ENCODE measurements at places on chromosomes 11 and 22.
A peak's percentile ranks its signal among the peaks of the same experiment; 100 is the strongest.

GRCh38 chr11:2898366-2899079, 12.9 kb upstream of the CDKN1C start:
- peak; percentile 85 for DNase-seq

DNA sequence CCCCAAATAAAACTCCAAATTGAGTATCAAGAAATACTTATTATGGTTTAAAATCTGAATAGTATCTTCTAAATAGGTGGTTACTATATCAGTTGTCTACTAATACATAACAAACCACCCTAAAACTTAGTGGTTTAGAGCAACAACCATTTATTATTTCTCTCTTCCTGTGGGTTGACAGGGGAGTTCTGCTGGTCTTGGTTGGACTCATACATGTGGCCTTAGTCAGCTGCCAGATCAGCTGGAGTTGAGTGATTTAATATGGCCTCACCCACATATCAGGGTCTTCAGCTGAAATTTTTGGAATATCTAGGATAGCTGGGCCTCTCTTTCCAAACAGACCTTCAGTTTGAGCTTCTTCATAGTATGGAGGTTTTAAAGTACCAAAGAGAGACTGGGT, 34.5 kb downstream of the C11orf65 start:
- peak; percentile 94 for DNase-seq

GRCh38 chr22:25567251-25567675, 2.8 kb downstream of the GRK3 start:
- no peak for DNase-seq

GRCh38 chr11:121611242-121611641, 158.5 kb upstream of the SORL1-AS1 start:
- no peak for DNase-seq

GRCh38 chr11:70536051-70536877, 137.9 kb downstream of the CTTN start:
- DNase-seq = no peak

DNA sequence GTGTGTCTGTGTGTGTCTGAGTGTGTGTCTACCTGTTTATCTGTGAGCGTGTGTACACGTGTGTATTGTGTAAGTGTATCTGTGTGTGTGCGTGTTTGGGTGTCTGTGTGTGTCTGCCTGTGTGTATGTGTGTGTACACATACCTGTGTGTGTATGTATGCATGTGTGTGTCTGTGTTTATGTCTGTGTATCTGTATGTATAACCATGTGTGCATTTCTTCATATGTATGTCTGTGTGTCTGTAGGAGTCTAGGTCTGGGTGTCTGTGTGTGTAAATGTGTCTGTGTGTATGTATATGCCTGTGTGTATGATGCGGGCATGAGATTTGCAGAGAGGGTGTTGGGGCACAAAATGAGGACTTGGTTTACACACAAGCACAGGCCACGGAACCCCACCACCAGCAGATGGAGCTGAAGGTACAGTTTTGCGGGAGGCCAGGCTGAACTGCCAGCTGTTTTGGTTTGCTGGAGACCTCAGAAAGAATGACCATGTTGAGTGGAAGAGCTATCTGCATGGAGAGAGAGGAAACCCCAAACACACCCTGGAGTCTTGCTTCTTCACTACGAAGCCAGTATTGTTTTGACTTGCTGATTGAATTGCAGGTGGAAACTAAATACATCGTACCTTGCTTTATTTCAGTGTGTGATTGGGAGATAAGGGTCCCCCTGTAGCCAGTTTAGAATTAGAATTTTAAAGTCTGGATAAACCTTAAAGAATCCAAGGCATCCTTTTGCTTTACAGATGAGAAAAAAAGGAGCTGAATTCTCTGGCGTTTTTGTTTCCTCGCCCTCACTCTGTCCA, 497.2 kb downstream of the NTM start:
- DNase-seq = peak; percentile 90

DNA sequence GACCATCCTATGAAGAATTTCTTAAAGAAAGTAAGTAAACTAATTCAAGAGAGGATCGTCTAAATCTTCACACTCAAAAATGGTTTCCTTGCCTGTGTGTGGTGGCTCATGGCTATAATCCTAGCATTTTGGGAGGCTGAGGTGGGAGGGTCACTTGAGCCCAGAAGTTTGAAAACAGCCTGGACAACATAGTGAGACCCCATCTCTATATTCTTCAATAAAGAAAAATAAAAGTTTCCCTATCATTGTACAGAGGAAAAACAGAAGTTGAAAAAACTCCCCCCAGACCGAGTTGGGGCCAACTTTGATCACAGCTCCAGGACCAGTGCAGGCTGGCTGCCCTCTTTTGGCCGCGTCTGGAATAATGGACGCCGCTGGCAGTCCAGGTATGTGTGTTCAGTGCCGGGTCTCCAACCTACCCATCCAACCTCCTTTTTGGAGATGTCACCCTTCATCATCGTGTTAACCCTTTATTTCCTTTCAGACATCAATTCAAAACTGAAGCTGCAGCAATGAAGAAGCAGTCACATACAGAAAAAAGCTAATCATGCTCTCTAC, 3.0 kb downstream of the RPS25 start:
- DNase-seq = no peak

GRCh38 chr11:44661311-44661717, 65.4 kb upstream of the TSPAN18 start:
- no peak for DNase-seq

DNA sequence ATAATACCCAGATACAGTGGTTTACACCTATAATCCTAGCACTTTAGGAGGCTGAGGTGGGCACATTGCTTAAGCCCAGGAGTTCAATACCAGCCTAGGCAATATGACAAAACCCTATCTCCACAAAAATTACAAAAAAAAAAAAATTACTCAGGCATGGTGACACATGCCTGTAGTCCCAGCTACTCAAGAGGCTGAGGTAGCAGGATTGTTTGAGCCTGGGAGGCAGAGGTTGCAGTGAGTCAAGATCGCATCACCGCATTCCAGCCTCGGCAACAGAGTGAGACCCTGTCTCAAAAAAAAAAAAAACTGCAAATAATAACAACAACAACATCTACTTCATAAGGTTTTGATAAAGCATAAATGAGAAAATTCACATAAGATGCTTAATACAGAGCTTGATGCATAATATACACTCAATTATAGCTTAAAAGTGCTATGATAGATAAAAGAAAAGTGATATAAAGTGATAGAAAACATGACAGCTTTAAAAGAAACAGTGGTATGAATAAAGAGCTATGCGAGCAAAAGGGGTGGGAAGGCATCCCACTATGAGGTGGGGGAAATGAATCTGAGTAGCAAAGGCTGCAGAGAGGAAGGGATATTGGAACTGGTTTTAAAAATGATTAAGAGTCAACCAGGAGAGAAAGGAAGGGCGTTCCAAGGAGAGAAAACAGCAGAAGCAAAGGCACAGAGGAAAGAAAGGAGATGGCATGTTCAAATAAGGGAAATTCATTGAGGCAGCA, 197.6 kb downstream of the KIF18A start:
- DNase-seq = peak; percentile 85

- no peak for DNase-seq
Observed at GRCh38 chr11:104372111-104372510, 208.2 kb upstream of the PDGFD start.

DNA sequence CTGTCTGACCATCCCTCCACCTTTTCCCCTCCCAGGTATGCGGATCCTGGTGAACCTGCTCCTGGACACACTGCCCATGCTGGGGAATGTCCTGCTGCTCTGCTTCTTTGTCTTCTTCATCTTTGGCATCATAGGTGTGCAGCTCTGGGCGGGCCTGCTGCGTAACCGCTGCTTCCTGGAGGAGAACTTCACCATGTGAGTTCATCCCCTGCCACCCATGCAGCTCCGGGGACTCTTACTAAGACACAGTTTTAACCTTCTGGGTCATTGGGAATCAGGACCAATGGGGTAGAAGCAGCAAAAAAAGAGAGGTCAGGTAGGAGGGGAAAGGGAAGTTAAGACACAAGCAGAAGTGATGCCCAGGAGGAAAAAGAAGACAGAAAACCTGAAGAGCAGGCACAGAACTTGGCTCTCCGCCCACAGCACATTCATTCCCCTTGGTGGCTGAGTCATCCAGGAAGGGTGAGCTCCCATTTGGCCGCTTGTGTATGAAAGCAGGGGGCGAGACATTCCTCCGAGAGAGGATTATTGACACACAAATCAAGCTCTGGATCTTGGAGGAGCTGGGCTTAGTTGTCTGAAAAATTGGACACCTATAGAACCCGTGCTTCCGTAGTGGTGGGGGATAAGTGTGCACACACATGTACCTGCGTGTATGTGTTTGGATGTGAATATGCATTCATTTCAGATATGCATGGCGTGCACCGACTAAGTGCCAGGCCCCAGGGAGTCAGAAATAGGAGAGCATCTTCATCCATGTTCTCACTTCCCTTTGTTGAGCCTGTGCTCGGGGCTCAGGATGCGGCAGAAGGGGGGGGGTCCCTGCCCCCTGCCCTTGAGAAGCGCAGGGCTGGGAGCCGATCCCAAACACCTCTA, 64.2 kb downstream of the CACNA1I start:
- peak; percentile 92 for DNase-seq

- no peak for DNase-seq
Observed at GRCh38 chr11:84719935-84720577, 907.1 kb downstream of the DLG2 start.
